ENCODE measurements at places on chromosomes 2 and 18.
A peak's percentile ranks its signal among the peaks of the same experiment; 100 is the strongest.

DNA sequence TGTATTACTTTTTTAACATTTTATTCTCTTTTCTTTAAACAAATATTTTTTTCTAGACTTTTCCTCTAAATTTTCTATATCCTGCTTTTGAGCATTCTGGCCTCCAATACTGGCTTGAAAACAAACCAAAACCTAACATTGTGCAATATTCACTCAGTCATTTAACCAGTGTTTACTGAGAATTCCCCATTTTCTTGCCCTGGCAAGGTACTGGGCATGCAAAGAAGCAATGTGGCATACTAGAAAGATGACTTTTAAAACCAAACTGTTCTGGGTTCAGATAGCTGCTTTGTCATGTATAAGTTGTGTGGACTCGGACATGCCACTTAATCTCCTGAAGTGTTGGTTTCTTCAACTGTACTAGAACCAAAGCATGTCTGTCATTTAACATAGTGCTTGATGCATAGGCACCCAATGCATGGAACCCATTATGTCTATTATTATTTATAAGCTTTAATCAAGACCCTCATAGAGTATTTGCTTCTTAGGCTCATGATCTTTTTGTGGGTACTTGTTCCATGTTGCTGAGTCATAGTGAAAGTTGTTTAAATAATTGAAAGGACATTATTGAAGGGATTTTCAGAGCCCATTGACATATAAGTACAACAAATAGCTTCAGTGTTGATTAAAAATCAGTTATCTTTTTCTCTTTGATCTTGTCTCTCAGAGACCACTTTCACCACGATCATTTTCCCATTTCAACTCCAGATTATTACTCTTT lies 185.4 kb upstream of the OSR1 start:
- no peak for DNase-seq

GRCh38 chr2:118119761-118120400 lies 31.6 kb downstream of the INSIG2 start:
- no peak for DNase-seq

- no peak for DNase-seq
Measured at GRCh38 chr2:108128249-108128648, 111.5 kb upstream of the SULT1C3 start.

DNA sequence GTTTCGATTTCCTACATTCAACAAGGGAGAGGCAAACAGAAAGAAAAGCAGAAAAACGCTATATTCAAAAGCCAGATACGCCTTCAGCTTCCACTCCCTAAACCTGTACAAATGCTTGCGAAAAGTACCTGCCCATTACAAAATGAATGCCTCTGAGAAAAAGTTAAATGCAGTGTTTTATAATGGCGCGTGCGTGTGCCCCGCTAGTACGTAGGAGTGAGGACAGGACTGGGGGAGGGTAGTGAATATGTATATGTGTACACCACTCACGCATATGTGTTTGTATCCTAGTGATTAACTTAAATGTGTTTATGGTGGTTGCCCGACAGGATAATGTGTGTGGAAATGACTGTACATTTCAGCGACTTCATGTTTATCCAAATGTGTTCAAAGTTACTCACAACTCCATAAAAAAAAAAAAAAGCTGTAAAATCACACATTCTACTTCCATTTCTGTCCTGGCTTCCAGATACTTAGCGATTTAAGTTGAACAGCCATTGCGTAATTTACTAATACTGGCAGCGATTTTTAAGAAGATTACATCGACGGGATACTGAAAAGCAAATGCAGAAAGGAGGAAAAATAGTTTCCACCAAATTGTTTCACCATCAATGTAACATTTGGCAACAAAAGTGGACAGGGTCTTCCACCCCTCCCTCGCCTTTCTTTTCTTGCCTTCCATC lies 1.3 kb downstream of the NEUROD1 start:
- no peak for DNase-seq

- DNase-seq, result no peak
Measured at GRCh38 chr2:46308081-46308480, 10.9 kb downstream of the EPAS1 start.

DNA sequence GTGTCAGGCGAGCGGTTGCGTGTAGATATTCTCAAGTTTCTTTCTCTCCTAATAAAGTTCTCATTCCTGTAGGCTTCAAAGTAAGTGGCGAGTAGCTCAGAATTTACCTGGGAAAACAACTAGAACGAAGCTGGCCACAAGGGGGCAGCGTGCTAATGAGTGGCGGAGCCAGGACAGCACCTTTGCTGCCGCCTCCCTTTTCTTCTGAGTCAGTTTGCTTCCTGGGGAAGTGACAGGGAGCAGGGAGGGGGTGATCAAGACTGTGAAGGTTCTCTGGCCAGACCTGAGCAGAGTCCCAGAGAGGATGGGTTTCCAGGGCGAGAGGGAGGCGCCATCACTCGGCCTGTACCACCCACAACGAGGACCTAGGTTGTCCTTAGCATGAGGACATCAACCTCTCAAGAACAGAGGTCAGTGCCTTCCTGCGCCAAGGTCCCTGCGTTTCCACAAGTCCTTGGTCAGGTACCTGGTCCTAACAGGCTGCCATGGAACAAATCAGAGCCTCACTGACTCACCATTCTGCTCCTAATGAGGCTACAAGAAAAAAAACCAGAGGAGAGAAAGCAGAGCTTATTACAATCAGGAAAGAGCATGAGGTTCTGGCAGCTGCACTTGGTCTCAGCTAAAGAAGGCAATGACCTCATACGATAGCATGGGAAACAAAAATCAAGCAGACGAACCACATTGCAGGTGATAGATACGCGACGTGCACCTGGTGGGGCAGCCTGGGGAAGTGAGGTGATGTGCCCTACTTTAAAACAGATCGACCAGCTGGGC lies 98.7 kb downstream of the PLB1 start:
- DNase-seq, result peak; percentile 81

DNA sequence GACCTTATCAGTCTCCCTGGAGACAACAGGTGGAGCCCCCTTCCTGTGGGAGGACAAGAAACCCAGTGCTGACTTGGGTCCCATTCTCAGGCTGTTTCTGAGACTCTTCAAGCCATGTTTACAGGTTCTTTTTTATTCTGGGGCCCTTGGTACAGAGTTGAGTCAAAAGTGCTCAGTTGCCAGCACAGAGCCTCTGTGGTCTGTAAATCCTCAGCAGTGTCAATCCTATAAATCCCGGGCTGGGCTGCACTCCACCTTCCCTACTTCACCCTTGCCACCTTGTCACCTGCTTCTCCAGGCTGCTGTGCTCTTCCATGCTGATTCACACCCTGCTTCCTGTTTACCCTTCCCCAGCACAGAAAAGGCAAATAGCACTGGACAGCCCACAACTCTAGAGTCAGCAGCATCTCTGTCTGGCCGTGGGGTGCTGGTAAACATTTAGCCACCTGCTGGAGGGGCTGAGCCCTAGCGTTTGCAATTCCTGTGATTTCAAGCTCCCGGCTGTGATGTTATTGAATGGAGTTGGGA lies 74.7 kb downstream of the TNFRSF11A start:
- DNase-seq, result no peak

DNA sequence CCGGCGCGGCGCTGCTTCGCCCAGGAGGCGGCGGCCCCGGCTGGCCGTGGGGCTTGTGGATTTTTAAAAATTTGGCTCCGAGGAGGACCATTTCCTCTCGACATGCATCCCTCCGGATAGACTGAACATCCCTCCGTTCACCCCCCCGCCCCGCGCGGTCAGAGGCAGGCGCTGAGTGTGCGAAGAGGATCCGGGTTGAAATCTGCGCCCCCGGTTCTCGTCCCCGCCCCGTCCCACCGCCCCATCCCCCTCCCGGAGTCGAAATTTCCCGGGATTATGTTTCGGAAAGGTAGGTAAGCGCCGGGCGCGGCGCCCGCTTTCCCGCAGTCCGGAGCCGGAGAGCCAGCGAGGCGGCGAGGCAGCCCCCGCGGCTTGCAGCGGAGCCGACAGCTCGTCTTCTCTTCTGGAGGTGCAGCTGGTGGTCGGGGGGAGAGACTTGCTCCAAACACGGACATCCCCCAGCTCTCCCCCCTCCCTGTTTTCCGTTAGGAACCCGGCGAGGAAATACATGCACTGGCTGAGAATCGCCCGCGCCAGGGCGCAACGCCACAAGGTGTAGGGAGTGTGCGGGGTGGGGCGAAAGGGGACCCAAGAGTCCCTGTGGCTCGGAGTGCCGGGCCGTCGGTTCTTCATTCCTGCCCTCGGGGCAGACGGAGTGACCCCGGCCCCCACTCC lies at the start of gene PRKCE:
PRKCE (plus strand) TSS at position 261 of the 675 bp plus-strand sequence.
- DNase-seq, result peak; percentile 38

GRCh38 chr2:25552318-25552717 lies 121.1 kb downstream of the DTNB start:
- no peak for DNase-seq

- DNase-seq, result no peak
Measured at GRCh38 chr2:84132370-84132769, 326.7 kb downstream of the SUCLG1 start.

GRCh38 chr18:77161383-77161782 lies 28.8 kb upstream of the MBP start:
- no peak for DNase-seq

DNA sequence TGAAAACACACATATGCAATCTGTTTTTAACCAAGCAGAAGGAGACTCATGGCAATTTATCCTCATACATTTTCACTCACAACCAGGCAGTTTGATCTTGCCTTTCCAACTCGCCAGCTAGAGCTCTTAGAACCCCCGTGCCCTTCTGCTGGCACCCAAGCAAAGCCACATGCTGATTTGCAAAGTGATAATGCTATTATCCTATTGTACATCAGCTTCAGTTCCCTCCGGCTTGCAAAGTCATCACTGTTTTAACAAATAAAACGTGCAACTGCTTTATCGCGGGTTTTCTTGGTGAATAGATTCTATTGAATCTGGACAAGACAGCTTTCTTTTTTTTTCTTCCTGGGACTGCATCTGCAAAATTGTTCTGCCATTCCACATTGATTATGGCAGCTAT lies 314.6 kb downstream of the LNPK start:
- no peak for DNase-seq

- no peak for DNase-seq
Measured at GRCh38 chr18:9156604-9157249, 20.1 kb downstream of the ANKRD12 start.

- no peak for DNase-seq
Measured at GRCh38 chr2:38317725-38318124, 59.3 kb downstream of the ATL2 start.

DNA sequence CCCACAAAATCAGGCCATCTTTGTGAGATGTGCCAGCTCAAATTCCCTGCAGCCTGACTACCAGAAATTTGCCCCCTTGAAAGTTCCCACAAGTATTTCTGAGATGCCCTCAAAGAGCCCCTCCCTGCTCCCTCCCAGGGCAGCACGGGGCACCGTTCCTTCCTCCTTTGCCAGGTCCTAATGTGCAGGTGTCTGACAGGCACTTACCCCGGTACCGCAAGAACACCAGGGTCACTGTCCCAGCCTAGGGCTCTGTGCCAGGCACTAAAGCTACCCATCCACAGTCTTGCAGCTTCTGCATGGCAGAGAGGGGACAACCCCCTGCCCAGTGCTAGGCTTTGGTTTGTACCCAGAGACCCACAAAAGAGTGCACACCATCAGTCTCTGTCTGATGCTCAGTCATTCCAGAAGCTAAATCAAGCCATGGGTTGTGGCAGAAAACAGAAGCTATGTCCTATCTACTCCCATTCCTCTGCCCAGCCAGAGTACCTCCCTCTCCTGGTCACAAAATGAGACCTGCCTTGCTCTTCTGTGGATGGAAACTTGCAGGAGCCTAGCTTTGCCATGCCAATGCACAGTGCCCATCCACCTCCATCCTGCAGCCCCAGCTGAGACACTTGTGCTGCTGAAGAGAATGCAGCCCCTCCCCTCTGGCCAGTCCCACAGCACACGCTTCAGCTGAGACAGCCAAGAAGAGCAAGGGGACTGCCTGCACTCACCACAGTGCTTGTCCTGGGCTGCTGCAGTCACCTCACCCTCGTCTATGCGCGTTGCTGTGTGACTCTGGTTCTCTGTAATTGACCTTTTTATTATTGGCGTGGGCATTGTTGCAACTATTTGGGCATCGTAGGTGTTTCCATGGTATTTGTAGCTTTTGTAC lies 48.7 kb downstream of the INPP5D start:
- peak; percentile 52 for DNase-seq

DNA sequence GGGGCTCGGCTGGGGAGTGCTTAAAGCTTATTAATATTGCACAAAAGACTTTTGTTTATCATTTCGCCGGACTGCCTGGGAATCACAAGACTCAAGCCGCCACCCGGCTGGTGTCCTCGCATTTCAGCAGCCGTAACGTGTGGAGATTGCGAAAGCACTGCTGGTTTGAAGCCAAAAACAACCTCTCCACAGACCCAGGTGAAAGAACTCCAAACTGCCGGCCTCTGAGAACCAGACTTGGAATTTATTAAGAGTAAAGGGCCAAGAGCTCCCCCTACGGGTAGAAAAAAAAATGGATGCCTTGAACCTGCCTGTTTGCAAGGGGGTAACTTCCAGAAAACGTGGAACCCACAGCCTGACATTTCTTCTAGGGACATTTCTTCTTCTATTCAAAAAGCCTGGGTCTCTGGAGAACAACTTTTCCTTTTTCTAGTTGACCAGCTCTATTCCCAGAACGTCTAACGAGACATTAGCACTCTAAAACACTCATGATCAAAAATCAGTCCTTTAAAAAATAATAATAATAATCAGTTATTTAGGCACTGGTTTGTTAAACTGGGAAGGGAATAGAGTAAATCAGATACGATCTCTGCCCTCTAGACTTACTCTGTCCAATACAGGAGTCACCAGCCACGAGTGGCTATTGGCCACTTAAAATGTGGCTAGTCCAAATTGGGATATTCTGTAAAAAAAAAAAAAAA lies 216.3 kb downstream of the C1D start:
- DNase-seq, result peak; percentile 58

GRCh38 chr2:206987810-206988209 lies 48.5 kb downstream of the CPO start:
- DNase-seq, result no peak

- DNase-seq, result no peak
Measured at GRCh38 chr2:42906557-42907411, 114.4 kb upstream of the HAAO start.
